ENCODE measurements at places on chromosomes 13 and 19.

- no peak for DNase-seq
These were observed 95.7 kb downstream of the ARHGEF7 start for GRCh38 chr13:111210544-111211469.

DNA sequence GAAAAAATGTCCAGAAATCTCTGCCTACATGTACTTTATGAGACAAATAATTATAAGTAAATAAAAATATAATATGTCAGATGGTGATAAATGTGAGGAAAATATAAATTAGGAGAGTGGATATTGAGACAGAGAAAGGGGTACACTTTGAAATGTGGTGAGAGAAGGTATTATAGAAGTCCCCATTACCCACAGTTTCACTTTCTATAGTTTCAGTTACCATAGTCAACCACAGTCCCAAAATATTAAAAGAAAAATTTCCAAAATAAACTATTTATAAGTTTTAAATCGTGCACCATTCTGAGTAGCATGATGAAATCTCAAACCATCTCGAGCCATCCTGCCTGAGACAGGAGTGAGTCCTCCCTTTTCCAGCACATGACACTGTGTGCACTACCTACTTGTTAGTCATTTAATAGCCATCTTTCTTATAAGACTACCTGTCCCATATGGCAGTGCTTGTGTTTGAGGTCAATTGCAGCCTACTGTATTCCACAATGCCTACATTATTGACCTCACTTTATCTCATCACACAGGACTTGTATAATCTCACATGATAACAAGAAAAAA lies 653.7 kb downstream of the DACH1 start:
- no peak for DNase-seq

DNA sequence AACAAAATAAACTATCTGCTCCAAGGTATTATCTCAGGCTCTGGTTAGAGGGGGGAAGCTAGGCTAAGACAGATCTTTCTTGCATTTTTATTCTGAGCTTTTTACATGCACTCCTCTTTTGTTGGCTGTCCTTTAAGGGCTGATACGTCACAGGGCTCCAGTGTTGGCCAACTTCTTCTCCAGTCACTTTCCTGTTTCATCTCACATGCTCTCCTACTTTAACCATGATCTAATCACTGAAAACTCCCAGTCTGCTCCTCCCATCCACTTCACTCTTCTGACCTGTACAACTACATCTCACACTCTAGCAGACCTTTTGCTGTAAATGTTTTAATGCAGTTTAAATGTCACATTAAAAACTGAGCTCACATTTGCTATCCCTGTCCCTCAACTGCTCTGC lies 510.0 kb upstream of the KLF12 start:
- DNase-seq, result no peak

GRCh38 chr13:21079221-21079620 lies 17.8 kb upstream of the LATS2 start:
- DNase-seq, result no peak
